NCI-H1048 (cell line): ENCODE measurements at places on chromosomes 4 and X.

DNA sequence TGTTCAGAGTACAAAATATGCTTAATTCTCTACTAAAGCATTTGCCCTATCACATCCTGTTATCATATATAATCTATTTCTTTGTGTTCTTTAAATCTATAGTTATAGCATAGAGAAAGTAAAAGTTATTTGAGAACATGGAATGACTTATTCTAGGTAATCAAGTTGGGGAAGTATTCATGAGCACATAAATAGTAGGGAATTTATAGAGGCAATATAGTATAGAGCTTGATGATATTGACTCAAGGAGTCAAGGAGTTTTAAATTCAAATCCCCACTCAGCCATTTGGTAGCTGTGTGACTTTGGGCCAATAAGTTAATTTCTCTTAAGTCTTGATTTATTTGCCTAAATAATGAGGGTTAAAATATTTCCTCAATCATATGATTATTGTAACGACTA lies 37.5 kb downstream of the PPP1R2C start:
- DNase-seq: no peak

DNA sequence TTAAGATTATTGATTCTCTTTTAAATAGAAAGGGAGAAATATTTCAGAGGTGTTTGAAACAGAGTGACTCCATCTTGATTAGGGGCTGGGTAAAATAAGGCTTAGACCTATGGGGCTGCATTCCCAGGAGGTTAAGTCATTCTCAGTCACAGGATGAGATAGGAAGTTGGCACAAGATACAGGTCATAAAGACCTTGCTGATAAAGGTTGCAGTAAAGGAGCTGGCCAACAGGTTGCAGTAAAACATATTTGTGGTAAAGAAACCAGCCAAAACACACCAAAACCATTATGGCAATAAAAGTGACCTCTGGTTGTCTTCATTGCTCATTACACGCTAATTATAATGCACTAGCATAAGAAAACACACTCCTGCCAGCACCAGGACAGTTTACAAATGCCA lies 165.0 kb downstream of the SPIN4 start:
- no peak for DNase-seq

DNA sequence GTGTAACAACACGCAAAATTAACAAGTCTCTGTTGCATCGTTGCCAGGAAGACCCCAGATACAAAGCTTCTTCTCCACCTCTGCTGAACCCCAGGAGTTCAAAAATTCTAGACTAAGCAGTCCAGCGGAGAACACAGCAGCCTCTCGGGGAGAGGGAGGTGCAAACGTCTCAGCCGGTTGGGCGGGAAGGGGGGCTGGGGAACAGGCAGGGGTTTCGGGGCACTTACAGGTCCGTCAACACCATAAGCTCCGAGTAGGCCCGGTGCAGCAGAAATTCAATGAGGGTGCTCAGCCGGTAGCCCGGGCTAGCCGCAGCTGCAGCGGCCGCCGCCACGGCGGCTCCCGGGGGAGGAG lies 394 bp downstream of the MED14 start:
- DNase-seq: no peak

- DNase-seq: no peak
Measured at GRCh38 chrX:149757206-149758067, 16.4 kb upstream of the HSFX1 start.

DNA sequence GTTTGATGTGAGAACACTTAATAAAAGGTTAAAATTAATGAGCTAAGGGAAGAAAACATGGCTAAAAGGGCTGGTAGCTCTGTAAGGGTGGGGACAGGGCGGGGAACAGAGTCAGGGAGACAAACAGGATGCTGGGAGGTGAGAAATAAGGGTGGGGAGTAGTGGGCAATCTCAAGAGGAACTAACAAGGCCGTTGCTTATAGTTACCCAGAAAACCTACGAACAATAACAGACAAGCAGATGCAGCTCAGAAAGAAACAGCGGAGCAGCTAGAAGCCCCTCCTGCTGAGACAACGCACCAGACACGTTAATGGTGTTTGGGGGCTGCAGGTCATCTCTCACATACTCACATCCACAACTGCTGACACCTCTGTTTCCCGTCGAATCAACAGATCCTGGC lies 9.7 kb upstream of the KLF3 start:
- no peak for DNase-seq

GRCh38 chr4:52987392-52988056 lies 125.4 kb downstream of the RASL11B start:
- no peak for DNase-seq

GRCh38 chrX:22313766-22314165 lies 41.1 kb downstream of the CBLL2 start:
- no peak for DNase-seq

DNA sequence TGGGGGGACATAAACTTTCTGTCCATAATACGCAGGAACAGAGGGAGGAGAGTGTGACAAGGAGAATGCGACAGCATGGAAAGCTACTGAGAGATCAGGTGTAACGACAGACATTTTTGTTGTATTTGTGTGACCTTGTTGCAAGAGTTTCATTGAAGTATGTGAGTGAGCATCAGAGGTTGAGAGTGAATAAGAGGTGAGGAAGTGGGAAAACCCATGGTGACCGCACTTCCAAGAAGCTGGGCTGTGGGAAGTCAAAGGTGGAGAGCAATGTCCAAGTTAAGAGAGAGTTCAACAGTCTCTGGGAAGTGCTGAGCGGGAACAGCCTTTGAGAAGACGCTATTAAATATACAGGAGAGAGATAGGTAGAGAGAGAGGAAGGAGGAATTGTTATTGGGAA lies 76.4 kb upstream of the PGRMC2 start:
- DNase-seq: no peak

- no peak for DNase-seq
Measured at GRCh38 chr4:24440765-24441164, 143.6 kb downstream of the DHX15 start.

- DNase-seq: no peak
Measured at GRCh38 chr4:85886665-85887064, 411.7 kb downstream of the ARHGAP24 start.

GRCh38 chr4:105715692-105716278 lies 7.2 kb downstream of the GSTCD start:
- no peak for DNase-seq

DNA sequence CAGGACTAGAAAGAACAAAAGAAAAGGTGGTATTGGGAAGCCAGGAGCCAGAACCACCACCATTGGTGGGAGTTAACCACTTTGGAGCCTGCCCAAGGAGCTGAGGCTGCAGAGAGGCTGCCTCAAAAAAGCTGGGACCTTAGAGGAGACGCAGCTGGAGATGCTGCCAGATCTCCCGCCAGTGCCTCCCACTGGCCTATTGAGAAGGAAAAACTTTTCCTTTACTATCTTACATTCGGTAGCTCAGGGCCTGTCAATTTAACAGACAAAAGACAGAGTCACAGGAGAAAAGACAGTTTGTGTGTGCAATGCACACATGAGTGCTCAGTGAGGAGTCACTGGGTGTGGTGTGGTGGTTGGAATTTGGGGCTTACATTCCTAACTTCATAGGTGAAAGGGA lies 52.4 kb upstream of the HPSE start:
- DNase-seq: no peak

GRCh38 chr4:118327554-118328241 lies 25.1 kb downstream of the PRSS12 start:
- DNase-seq: no peak

DNA sequence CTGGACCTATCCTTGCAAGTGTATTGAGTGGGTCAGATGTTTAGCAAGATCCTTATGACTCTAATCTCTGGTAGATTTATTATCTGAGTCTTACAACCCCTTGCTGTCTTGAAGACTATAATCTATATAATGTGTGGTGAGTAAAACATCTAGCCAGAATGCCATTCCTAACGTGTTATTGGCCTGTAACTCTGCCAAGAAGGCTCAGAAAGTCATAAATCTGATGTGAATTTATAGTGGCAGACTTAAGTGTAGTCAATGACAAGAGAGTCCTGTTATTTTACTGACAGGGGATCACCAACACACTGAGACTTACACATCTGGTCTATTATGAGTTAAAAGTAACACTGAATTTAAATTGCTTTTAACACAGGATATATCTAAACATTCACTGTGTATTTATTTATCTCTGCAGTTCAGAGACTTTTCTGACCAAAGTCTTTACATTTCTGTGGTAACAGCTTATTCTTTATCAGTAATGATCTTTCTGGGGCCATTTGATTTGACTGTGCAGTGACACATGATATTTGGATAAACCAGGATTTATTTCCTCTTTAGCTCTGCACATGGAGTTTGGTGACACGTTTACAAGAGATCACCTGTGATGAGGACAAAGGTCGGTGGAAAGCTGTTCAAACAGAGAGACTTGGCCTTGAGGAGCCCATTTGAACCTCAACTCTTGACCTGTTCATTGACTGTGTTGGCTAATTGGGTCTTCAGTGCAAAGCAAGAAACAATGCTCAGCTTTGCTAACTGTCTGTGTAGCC lies 415.8 kb downstream of the STIM2 start:
- DNase-seq: no peak

DNA sequence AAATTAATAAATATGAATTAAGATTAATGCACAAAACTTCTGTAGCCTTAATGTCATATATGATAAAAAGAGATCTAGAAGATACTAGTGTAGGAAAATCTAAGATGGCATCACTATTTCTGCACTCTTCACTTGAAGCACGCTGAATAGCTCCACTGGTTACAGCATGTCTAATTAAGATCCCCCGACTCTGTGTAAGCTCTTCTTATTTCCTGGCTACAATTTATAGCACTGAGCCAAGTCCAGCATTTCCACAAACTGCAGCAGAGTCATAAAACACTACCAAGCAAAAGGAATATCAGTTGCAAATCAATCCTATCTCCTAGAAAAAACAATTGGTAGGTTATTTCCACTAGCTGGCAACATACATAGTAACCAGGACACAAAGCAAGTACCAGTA lies 1.3 kb upstream of the CCNA2 start:
- DNase-seq: no peak

DNA sequence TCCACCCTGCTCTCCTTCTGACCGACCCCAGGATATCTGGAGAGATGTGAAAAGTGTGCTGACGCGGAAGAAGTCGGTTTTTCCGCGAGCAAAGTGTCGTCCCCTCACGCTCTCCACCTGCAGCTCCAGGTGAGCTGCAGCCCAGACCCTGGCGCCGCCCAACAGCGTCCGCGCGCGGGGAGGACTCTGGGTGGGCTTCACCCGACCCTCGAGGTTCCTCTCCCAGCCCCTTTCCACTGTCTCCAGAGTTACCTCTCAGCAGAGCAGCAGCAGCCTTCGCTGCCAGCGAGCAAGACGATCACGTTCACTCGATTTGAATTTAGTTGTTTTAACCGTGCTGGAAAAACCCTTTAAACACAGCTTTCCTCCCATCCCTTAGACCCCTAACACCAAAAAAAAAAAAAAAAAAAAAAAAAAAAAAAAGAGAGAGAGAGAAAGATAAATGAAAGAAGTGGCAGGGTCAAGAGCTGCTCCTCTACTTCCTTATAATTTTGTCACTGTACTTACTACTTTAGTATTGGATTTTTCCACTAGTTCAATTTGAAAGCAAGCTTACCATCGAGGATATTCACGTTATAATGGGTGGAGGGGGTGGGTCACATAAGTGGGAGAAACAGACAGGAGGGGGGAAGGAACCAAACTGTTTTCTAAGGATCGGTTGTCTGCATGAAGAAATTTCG lies 758 bp upstream of the NR3C2 start:
- DNase-seq: no peak

DNA sequence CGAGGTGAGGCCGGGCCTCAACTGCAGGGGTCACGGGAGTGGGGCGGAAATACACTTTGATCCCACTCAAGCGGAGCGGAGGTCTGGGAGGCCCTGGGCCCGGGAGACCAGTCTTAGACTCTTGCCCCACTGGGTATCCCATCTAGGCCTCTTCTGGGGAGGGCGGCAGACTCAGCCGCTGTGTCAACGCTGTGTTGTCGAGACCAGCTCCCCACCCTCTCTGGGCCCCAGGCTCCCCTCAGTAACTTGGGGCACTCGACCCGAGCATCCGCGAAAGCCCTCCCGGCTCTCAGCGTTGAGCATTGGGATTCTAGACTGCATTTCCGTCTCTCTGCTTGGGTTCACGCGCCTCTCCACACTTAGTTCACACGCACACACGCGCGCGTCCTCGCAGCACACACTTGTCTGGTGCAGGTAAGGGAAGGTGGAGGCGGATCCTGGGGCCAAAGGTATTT lies 1.7 kb downstream of the NKX3-2 start:
- DNase-seq: no peak

GRCh38 chr4:145808021-145808650 lies 128.2 kb downstream of the C4orf51 start:
- no peak for DNase-seq

DNA sequence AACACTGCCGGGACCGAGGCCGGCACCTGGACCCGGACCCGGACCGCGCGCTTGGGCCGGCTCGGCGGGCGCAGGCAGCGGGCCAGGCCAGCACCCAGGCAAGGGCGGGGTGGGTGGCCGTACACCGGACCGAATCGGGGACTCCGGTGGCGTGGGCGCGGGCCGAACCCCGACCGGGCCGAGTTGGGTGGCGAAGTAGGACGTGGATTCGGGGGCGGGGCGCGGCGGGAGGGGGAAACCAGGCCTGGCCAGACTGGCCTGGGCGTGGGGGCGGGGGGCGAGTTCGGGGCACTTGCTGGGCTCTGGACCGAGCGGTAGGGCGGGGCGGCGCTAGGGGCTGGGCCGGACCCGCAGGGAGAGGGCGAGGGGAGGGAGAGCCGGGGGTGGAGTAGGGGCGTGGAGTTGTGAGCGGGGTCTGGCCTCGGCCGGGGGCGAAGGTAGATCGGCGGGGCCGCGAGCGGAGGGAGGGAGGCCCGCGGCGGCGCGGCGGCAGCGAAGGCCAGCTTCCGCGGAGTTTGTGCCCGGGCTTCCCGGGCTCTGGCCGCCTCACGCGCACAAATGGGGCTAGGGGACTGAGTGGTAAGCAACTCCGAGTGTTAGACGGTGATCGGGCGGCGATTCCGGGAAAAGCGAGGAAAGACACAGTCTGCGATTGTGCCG lies 1.8 kb upstream of the BCORL1 start:
- no peak for DNase-seq

DNA sequence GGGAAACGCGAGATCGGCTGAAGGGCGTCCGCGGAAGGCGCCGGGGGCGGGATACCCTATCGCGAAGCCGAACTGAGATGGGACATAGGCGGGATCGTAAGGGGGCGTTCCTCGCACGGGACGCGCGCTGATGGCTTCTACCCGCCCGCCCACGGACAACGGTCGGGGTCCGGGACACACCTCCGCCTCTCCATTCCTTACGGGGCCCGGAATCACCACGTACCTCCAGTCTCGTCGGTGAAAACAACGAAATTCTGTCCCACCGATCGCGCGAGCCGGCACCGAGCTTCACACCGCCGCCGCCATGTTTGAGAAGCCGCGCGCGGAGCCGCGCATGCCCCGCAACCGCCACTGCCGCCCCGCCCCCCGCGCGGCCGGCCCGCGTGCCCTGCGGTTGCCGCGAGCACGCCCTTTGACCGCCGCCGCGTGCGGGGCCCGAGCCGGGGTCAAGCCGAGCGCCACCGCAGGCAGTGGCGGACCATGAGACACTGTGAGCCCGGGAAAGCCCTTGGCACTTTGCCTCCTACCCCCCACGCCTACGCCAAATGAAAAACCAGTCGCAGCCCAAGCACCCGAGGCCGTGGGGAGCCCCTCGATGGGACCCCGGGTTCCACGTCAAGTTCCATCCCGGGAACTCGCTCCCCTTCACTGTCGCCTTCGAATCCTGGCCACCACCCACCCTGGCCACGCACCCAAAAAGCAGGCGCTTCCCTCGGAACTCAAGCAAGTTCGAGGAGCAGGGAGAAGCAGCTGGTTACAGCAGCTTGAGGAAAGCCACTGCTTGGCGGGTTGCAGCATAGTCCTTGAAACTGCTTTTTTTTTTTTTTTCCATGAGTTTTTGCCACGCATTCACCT lies at the start of gene SCML2:
TSS of gene SCML2 (minus strand) at position 320 of the 855 bp plus-strand sequence. CDS start 20,617 bp downstream, outside the sequence.
- no peak for DNase-seq

- DNase-seq: no peak
Measured at GRCh38 chr4:7886007-7886973, 53.4 kb downstream of the AFAP1 start.

GRCh38 chr4:16202598-16202997 lies 23.7 kb downstream of the TAPT1 start:
- DNase-seq: no peak
